Spinal cord (tissue), 10 donors: ENCODE measurements at places on chromosomes 4 and X.

GRCh38 chrX:151178746-151179145 lies 2.4 kb downstream of the GPR50 start:
- H3K27ac ChIP-seq = no peak overlapping the region
- H3K27me3 ChIP-seq = peaks cover 62% of the 10 kb centered on the region
- H3K4me1 ChIP-seq = peaks cover 19% of the 10 kb centered on the region
- no peak for DNase-seq
- H3K4me3 ChIP-seq = no peak overlapping the region
- H3K36me3 ChIP-seq = no peaks in the 10 kb centered on the region

- no peak overlapping the region for H3K4me3 ChIP-seq
- H3K4me1 ChIP-seq = no peaks in the 10 kb centered on the region
- H3K36me3 ChIP-seq = no peaks in the 10 kb centered on the region
- no peaks in the 10 kb centered on the region for H3K27me3 ChIP-seq
- DNase-seq = no peak
These were observed 760.2 kb upstream of the AADAT start for GRCh38 chr4:170849969-170850368.

DNA sequence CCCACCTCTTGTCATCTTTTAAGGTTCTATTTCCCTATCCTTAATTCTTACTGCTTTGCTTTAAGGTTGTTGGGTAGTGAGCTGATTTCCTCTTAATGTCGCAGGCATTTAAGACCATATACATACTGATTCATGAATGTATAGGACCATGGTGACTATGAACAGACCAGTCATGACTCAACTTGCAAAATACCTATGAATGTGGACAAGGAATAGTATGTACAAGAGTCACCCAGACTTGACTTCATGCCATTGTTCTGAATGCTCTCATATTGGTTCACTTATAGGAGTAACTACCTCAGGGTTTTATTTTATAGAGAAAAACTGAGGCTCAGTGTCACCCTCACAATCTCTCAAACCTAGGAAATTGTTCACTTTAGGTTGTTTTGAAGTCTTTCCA lies 44.3 kb downstream of the CCNG2 start:
- no peak overlapping the region for H3K27ac ChIP-seq
- H3K27me3 ChIP-seq = no peaks in the 10 kb centered on the region
- H3K4me1 ChIP-seq = no peaks in the 10 kb centered on the region

DNA sequence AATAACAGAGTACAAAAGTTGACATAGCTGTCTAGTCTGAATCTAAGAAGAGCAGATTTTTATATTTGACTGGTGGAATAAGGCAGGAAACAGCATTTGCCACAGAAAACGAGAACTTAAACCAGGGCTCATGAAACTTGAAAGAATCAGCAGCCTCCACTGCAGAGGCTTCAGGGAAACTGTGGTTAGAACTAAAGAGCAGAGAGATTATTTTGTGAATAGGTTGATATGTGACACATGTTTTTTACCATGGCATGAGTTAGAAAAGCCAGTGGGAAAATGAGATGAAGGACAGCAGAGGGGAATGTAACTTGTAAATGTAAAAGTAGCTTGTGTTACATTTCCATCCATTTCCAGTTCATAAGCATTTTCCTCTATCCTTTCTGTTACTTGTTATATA lies 63.7 kb upstream of the CAMK2D start:
- no peak overlapping the region for H3K27ac ChIP-seq
- DNase-seq = no peak
- H3K36me3 ChIP-seq = no peaks in the 10 kb centered on the region
- H3K27me3 ChIP-seq = no peaks in the 10 kb centered on the region

GRCh38 chr4:183082053-183082452 lies 17.0 kb upstream of the WWC2 start:
- no peak overlapping the region for H3K27ac ChIP-seq
- H3K4me1 ChIP-seq = no peaks in the 10 kb centered on the region
- DNase-seq = no peak
- no peaks in the 10 kb centered on the region for H3K27me3 ChIP-seq

DNA sequence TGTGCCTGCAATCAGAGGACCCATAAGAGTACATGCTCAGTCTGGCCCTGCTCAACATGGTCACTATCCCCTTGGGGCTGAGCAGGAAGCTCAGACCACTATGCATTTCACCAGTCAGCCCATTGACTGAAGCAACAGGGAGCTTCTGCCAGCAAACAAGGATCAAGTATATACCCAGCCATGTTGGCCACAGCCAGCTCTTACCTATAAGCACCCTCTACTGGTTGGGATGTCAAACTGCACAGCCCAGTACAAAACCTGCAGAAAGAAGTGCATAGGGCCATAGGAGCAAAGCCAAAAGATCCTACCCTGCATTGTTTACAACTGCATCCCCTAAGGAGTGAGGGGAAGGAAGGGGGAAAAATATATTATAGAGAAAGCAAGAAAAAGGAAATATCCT lies 214.4 kb upstream of the CPEB2 start:
- H3K27ac ChIP-seq = no peak overlapping the region
- H3K4me1 ChIP-seq = no peaks in the 10 kb centered on the region
- H3K27me3 ChIP-seq = no peaks in the 10 kb centered on the region
- no peak overlapping the region for H3K4me3 ChIP-seq
- DNase-seq = no peak

DNA sequence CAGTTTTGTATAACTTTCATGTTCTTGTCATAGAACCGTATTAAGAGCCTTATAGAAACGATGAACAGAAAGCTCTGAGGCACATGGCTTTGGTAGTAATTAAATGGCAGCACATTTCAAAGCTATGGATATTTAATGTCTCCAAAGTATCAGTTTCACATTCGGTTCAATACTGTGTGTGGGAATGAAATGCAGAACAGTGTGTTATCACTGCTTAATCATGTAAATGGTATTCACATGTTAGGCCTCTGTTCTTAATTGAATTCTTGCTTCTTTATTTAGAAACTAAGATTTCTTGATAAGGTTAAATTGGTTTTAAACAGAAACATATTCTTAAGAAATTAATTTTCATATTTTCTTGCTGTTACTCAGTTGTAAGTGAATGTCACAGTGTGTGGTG lies 701.0 kb upstream of the PITX2 start:
- no peaks in the 10 kb centered on the region for H3K27me3 ChIP-seq
- no peaks in the 10 kb centered on the region for H3K4me1 ChIP-seq
- no peak overlapping the region for H3K27ac ChIP-seq
- H3K4me3 ChIP-seq = no peak overlapping the region

DNA sequence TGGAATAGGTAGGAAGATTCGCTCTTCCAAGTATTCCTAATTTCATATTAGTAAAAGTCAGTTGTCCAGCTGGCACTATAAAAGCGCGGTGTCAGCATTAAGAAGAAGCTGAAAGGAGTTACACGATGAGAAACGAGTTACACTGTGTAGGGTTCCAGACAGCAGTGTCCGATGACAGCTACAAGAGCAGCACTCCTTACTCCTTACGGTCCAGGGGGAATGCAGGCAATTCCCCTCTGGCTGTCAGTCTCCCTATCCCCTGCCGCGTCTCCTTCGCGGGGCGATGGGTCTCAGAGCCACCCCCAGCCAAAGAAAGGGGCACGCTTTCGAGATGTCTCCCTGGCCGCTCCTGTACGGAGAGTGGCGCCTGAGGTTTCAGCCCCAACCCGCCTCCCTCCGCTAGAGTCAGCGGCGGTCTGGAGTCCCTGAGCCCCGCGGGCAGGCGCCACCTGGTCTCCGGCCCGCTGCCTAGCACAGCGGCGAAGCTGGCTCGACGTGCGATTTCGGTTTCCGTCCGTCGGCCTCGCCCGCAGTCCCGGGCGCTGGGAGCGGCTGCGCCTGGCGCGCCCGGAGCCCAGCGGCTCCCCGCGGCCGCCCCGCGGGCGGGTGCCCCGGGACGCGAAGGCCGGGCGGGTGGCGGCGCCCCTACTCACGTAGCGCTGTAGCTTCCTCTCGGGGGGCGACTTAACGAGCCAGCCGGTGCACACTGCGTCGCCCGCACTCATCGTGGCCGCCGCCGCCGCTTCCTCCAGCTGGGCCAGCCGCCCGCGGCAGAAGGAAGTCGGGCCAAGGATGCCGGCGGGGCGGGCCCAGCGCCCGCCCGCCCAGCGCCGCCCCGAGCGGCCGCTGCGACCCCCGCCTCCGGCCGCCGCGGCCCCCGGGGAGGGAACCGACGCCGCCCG lies at the start of gene GAB3:
Gene GAB3, minus strand, starts transcription at position 777 of the 902 bp plus-strand sequence. Its CDS starts 52 bp downstream, at position 725.
- H3K4me1 ChIP-seq = peaks cover 2% of the 10 kb centered on the region
- no peak for DNase-seq
- H3K27ac ChIP-seq = peak within 1 kb of the TSS; percentile 57
- peaks cover 20% of the 10 kb centered on the region for H3K27me3 ChIP-seq
- H3K36me3 ChIP-seq = no peaks in the 10 kb centered on the region
